ENCODE measurements at places on chromosomes 7 and 10.

- no peak for DNase-seq
Measured at GRCh38 chr10:125026974-125027735, 85.2 kb downstream of the ZRANB1 start.

- no peak for DNase-seq
Measured at GRCh38 chr7:47914717-47915615, 33.3 kb downstream of the PKD1L1 start.

GRCh38 chr10:33126742-33127141 is 168.7 kb upstream of the ITGB1 start:
- DNase-seq, result no peak

GRCh38 chr7:18524248-18524647 is 28.7 kb downstream of the HDAC9 start:
- no peak for DNase-seq

DNA sequence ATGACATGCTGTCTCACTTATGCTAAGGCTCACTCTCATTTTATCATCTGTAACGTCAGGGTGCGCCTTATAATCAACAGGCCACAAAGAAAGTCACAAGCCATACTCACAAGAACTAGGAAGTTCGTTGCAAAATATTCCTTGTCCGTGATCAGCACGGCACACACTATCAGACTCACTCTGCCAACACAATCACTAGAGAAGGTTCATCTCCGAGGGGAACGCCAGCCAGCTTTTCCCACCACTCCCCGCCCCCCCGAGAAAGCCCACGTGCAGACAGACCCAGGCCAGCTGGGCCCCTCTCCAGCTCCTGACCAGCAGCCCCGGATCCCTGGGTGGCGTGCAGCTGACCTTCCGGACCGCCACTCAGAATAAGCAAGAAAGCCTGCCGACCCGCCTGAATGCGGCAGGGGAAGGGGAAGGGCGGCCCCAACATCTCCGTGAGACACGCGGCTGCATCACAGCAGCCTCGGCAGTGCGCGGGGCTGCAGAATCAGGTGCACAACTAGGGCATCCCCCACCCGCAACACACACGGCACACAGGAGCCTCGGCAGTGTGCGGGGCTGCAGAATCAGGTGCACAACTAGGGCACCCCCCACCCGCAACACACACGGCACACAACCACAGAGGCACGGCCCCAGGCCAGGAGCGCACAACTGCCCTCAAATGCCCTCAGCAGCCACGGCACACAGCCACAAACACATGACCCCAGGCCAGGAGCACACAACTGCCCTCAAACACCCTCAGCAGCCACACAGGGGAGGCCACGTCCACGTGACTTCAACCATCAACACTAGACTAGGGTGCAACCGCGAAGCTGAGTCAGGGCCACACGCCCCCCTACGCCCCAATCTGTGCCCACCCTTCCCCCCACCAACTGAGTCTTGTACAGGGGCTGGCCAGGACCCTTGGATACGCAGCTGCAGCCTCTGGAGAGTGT is 2.5 kb upstream of the GPR146 start:
- DNase-seq, result no peak

DNA sequence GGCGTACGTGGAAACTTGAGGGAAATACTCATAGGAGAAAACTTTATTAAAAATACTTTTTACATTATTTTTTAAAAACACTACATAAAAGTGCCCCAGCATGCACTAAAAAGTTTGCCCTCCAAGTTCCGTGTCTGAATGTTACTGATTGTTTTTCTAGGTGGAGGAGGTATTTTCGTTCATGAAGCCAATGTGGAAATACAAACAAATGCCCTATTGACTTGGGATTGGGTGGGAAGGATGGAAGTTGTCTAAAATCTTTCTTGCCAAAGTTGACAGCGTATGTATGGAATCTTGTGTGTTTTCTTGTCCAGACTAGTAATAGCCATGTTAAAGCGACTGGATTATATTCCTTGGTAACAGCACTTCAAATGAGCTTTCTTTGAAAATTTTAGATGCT is 1.2 kb downstream of the PROSER2 start:
- DNase-seq, result no peak

- no peak for DNase-seq
Measured at GRCh38 chr7:67671006-67671548, 674.4 kb downstream of the TYW1 start.

DNA sequence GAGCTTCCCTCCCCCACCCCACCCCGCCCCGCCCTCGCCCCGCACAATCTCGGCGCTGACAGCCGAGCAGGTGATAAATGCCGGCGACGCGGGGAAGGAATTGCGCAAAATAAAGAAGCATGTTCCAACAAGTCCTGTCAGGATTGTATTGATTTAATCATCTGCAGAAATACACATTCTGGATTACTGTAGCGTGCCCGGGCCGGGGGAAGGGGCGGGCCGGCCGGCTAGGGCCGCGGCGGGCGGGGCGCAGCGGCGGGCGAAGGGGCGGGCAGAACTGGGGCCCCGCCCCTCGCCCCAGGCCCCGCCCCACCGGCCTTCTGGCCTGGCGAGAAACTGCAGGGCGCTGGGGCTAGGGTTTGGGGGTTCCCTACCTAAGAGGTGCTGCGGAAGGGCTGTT is 88.9 kb upstream of the PAX2 start:
- DNase-seq, result no peak

DNA sequence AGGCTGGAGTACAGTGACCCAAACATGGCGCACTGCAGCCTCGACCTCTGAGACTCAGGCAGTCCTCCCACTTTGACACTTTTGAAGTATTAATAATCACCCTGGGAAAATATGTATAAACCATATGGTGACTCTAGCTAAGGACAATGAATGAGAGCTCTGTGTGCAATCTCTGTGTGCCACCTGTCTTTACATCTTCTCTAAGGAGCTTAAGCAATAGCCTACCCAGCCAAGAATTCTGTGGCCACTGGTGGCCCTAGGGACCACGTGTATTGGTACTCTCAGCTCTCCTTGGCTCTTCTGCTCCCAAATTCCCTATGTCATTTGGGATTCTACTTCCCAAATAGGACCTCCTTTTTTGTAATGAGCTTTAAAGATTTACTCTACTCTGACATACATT is 23.7 kb downstream of the FGF8 start:
- no peak for DNase-seq

DNA sequence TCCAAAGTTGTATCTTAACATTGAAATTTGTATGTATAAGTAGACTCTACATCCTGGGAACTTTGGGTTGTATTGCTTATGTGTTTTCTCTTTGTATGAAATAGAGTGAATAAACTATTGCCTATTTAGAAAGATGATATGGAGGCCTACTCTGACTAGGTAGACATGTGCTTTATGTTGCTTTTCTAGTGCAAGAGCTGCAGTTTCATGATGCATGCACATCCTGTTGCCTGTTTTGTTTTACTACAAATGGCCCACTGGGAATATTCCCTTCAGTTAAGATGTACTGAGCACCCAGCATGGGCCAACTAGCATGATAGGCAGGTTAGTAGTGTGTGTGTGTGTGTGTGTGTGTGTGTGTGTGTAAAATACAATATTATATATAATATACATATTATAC is 282.1 kb upstream of the LRGUK start:
- no peak for DNase-seq

GRCh38 chr10:97297556-97298222 is 5.3 kb upstream of the ARHGAP19 start:
- no peak for DNase-seq

GRCh38 chr10:97589479-97589878 is at the start of gene C10orf62:
TSS of gene C10orf62 (plus strand) at chr10:97589721. CDS start at chr10:97589898, 177 bp downstream.
- DNase-seq, result no peak

DNA sequence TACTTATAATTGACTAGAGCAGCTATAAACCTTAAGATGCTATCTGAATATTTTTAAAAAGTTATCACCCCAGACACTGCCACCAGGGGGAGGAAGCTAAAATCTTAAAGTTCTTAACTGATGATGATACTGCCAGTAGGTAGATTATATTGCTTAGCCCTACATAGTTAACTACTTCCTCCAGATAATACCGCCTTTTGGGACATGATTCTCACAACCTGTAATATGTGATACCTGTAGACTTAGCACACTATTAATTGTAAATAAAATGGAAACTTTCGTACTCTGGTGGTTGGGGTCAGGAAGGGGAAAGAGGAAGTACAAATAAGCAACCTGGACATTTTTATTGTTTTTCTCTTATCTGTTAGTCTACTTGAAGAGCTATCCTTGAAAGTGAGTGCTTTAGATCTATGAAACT is 268.9 kb downstream of the ADK start:
- no peak for DNase-seq

DNA sequence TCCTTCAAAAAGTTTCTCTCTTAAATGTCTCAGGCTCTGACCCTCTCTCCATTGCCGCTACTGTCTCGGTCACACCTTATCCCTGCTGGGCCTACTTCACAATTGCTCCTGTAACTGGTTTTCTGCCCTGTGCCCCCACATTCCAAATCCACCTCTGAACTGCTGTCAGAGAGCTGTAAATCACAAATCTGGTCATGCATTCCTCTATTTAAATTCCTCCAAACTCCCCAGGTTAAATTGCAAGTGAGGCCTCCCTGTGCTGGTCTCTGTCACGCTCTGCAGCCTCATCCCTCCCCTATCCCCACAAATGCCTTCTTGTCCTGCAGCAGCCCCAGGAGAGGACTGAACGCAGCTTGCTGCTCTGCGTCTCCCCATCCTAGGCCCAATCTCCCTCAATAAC is 40.4 kb upstream of the CDCA7L start:
- DNase-seq, result no peak

GRCh38 chr10:128316121-128316726 is 190.0 kb upstream of the MKI67 start:
- DNase-seq, result no peak

DNA sequence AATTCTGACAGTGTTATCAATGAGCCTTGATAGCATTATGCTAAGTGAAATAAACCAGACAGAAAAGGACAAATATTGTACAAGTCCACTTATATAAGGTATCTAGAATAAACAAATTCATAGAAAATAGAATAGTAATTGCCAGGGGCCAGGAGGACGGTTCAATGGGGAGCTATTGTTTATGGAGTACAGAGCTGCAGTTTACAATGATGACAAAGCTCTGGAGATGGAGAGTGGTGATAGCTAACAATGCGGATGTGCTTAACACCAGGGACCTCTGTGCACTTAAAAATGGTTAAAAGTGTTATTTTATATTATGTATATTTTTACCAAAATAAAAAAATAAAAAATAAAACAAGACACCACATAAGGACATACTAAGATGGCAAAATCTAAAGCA is 46.1 kb upstream of the ZNF33B start:
- no peak for DNase-seq

GRCh38 chr10:12188656-12189055 is 7.0 kb downstream of the NUDT5 start:
- no peak for DNase-seq

GRCh38 chr10:124500757-124501156 is 39.1 kb downstream of the LHPP start:
- no peak for DNase-seq

- DNase-seq, result no peak
Measured at GRCh38 chr10:5356302-5356763, 8.4 kb upstream of the UCN3 start.

DNA sequence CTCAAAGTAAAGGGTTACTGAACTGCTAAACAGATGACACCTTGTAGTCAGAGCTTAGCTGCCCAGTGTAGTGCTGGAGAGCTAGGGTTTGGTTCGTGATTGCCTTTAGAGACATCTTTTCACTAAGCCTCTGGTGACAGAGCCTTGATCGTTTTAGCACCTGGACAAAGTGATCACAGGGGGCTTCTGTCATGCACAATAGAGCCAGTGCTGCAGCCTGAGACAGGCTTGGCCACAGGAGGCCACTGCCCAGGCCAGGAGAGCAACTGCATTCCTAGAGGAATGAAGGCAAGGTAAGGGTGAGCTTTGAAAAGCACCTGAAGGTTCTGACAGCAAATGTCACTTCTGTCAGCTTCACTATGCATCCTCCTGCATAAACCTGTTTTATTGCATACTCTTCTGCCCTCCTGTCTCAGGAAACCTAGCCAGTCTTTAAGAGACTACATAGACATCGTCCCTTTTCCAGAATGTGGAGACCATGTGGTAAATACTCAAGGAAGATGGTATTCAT is 122.9 kb downstream of the NPY start:
- DNase-seq, result no peak

DNA sequence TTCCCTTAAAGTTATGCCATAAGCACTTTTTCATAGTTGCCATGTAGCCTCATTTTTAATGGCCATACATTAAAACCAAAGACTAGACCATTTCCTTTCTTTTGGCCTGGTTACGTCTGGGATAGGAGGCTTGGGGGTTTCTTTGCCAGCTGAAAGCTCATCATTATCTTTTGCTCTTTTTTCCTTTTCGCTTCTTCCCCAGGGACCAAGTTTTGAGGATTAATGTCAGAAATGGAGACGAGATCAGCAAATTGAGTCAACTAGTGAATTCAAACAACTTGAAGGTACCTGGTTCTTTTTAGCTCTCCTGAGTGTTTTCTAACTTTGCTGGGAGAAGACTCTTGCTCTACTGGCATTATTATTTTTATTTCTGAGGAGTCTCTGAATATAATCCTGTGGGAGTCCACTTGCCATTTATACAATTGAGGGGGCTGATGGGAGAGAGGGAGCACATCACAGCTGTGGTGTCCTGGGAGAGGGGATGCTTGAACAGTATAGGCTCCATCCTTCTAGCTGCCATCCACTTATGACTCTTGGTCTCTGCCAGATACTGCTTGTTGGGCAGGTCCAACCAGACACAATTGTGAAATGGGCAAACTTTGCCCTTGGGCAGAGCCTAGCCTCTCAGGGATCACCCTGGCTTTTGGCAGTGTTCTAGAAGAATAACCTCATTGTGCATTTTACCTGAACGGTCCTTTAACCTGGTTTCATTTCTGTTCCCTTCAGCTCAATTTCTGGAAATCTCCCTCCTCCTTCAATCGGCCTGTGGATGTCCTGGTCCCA is 5.8 kb downstream of the CPA4 start:
- DNase-seq, result no peak

- DNase-seq, result no peak
Measured at GRCh38 chr10:114990991-114991390, 53.0 kb downstream of the TRUB1 start.

- no peak for DNase-seq
Measured at GRCh38 chr10:100864036-100864885, 48.5 kb upstream of the SLF2 start.

- no peak for DNase-seq
Measured at GRCh38 chr10:130844310-130844709, 467.2 kb downstream of the TCERG1L start.

DNA sequence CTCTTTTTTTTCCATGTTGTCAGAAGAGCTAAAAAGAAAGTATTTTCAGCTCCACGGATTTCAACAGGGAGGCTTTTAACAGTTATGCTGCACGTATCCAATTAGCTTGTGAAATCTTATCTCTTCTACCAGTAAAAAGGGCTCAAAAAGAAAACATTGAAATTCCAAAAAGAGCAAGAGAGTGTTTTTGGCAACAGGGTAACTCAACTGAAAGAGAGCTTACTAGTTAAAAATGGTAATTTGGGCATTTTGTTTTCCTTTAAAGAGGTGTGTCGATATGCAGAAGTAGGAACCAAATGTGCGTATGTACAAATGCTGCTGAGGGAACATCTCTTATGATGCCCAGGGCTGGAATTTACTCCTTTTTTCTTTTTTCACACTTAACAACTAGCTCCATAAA is 292.8 kb downstream of the PRKG1 start:
- DNase-seq, result no peak

GRCh38 chr7:150715293-150715692 is 1.1 kb upstream of the GIMAP1 start:
- DNase-seq, result no peak
